ENCODE measurements at places on chromosomes 16 and 17.

DNA sequence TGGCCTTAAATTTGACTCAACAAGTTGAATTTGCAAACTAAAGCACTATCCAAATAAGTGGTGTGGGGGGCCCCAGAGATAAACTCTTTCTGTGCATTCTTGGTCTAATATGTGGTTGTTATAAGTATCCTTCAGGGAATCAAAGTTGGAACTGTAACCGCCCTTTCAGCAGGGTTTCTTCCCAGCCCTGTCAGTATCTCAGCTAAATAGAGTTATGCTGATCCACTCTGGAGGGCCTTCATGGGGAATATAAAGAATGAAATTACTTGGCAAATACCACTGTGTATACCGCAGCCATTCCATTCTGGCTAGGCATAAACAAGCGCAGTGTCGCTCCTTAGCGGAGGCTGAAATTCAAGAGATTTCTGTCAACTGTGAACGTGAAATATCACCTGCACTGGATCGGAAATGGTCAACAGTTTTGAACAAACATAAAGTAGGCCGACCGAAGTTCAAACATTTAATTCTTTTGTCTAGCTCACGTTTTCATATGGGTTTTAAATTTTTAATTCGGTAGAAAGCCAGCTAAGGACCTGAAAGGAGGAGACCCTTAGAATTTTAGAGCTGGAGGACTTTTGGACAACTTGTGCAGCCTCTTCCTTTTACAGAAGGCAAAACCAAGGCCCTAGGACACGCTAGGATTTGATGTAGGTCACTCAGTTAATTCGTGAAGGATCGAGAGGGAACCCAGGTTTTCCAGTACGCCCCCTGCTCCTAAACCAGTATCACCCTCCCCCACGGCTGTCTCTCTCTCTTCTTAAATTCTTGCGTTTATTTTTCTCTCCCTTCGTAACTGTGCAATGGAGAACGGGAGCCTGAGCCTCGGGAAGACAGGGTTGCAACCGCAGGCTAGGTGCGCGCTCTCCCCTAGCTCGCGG, 74.7 kb downstream of the CHD9 start:
- DNase-seq, result no peak

DNA sequence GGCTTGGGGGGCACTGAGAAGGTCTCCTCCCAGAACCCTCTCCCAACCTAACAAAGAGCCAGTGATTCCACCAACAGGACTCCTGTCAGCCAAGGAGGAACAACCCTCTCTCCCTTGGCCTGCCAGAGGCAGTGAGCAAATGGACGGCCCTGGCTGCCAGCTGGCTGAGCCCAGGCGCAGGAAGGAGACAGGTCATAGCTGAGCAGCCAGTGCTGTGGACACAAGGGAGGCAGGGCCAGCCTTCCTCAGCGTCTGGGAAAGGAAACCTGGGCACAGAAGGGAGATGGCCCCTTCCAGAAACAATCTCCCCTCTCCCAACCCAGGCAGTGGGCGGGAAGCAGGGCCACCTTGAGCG, 2.1 kb downstream of the MPO start:
- DNase-seq, result no peak

- DNase-seq, result no peak
These were observed 3.2 kb downstream of the SHBG start for GRCh38 chr17:7633093-7633492.

DNA sequence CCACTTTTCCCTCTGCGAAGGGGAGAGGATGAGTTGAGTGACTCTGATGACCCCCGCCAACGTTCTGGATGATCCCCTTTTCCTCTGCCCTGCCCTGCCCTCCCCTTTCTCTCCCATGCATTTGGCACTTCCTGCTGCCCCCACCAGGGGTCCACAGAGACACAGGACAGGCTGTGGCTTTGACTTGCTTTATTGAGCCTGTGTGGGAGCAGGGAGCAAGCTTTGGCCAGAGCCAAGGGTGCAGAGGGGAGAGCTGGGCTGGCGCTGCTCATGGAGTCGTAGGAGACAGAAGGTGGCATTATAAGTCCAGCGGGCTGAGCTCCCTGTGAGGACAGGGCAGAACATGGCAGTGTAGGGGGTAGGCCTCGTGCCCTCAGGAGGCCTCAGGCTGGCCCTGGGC, 1.6 kb downstream of the PPY start:
- DNase-seq, result no peak

DNA sequence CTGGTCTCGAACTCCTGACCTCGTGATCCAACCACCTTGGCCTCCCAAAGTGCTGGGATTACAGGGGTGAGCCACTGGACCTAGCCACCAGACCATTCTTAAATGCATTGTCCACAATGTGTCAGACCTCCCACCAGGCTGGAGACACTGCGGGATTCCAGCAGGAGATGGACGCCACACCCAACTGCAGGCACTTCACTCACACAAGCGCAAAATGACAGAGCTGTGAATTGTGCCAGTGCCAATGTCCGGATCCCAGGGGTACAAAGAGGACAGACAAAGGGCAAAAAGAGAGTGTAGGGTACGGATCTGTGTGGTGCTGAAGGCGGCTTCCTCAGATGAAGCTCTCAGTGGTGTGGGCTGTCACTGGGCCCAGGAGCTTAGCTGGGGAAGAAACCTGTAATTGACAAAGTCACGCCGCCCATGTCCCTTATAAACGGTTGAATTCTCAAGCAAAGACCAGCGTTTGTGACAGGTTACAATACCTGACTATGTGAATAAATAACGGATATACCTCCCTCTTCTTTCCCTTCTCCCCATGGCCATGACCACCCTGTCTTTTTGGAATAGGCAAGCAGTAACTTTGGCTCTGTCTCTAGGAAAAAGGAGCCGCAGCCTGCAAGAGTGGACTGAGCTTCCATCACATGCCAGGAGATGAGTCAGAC, 40.0 kb downstream of the HS3ST3A1 start:
- DNase-seq, result no peak

- DNase-seq, result no peak
These were observed 14.6 kb downstream of the RND2 start for GRCh38 chr17:43039646-43040045.

GRCh38 chr16:4574919-4575705, 19.0 kb downstream of the C16orf96 start:
- DNase-seq, result no peak

DNA sequence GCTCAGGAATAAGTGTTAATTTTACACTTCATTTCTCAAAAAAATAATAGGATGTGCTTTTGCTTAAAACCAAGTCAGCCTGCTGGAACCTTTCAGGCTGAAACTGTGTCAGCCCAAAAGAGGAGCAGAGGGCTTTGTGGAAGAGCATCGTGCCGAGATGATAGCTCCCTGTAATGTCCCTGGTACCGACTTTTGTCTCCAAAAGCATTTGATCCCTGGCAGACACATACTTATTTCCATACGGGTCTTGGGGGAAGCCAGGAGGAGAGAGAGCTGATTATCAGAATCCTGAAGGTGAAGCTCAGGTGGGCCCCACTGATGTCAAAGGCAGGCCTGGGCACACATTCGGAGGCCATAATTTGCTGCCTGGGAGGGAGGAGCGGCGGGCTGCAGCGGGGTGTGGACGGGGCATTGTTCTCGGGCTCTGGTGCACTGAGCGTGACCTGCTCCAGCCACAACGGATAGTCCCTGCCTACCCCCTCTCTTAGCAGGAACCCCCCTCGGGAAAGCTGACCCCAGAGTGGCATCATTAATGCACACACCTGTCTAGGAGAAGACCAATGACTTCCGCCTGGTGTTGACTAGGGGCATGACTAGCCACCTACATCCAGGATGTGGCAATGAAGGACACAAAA, 155.9 kb downstream of the C16orf78 start:
- DNase-seq, result no peak

- DNase-seq, result no peak
These were observed 27.1 kb downstream of the CDK5RAP3 start for GRCh38 chr17:47998044-47998443.

DNA sequence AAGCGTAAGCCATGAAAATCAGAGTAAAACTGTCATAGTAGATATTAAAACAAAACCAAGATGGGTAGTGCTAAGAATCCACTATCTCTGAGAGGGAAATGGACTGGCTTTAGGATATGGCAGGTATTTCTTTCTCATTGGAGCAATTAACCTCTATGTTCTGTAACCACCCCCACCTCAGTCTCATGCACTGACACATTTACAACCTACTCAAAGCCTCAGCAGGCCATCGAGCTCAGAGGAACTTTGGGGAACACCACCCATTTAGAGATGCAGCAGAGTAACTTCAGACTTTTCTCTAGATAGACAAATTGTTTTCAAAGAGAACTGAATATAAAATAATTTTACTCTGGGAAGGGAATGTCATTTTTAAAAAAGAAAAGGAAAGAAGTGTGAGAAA, 615.8 kb upstream of the ZFHX3 start:
- DNase-seq, result no peak

DNA sequence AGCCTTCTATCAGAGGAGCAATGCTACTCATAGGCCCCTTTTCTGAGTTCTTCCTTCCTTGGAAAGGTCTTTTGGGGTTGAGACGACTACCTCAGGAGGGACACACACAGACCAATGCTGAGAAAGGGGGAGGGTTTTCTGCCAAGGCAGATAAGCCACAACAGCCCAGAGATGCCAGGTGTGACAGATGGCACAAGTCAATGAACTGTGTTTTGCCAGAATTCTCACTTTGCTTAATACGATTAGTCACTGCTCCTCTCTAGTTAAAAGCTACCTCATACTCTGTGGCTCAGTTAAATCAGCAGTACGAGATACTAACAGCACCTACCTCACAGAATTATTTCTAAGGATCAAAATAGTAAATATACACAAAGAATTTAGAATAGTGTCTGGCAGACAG, 8.0 kb downstream of the BRD7 start:
- no peak for DNase-seq

DNA sequence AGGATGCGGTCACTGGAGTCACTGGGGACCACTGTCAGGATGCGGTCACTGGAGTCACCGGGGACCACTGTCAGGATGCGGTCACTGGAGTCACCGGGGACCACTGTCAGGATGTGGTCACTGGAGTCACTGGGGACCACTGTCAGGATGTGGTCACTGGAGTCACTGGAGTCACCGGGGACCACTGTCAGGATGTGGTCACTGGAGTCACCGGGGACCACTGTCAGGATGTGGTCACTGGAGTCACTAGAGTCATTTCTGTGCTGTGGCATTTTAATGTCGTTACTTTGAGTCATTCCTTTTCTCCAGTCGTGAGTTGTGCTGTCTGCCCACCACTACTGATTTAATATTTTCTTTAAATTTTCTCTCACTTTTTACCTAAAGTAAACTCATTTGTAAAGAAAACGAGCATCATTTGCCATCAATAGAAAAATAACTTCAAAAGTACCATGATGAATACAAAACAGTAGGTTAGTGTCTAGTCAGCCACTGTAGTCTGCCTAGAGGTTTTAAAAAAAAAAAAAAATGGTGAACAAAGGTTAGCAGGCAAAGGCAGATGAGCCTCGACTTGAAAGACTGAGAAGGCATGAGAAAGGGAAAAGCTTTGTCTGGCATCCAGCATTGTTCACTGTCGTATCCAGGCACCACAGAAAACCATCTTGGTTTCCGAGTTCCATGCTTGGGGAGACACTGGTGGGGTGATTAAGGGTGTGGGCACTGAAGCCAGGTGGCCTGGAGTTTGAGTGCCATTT, 346.6 kb downstream of the SNX29 start:
- DNase-seq, result no peak

DNA sequence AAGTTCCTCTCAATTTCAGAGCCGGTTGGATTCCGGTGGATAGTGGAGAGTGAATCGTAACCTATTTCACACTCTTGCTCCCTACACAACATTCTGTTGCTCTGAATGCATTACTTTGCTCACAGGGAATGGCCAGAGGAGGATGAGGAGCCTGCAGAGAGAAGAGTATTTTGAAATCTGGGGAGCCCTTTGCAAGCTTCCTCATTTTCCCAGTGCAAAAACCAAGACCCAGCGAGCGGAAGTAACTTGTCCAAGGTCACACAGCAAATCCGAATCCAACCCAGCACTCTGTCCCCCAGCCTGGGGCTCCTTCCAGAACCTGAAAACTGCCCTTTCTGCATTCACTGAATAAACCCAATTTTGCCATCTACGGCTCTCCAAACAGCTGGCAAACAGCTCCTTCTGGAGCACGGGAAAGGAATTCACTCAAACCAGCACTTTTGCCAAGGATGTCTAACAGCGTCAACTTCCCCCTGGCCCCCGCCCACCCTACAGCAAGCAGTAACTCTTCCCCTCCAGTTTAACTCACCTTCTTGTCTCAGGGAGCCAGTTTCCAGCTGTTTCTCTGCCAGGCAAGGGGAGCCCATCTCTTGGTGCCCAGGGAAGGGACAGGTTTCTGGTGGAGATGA, 557 bp downstream of the KCNG4 start:
- no peak for DNase-seq

GRCh38 chr16:69663846-69664245, 62.5 kb downstream of the NQO1 start:
- DNase-seq, result no peak

DNA sequence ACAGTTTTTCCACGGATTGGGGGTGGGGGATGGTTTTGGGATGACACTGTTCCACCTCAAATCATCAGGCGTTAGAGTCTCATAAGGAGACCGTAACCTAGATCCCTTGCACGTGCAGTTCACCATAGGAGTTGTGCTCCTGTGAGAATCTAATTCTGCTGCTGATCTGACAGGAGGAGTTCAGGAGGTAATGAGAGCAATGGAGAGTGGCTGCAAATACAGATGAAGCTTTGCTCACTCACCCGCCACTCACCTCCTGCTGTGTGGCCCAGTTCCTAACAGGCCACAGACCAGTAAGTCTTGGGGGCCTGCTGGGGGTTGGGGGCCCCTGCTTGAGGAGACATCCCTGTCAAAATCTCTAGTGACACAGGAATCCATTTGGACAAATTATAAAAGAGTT, 29.8 kb downstream of the SLC39A11 start:
- no peak for DNase-seq

DNA sequence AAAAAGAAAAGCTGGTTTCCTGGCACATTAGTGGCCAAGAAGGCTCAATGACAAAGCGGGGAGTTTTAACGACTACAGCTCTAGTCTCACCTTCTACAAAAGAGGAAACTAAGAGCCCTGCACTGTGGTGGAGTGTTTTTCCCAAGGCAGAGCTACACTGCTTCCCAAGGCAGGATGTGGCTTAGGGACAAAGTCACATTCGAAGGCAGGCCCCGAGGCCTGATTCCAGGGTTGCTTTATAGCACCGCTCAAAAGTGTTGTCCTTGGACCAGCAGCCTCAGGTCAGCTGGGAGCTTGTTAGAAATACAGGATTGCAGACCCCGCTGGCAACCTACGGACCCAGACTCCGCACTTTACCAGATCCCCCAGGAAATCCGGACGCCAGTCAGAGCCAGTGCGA, 23.8 kb downstream of the TMEM92 start:
- no peak for DNase-seq

DNA sequence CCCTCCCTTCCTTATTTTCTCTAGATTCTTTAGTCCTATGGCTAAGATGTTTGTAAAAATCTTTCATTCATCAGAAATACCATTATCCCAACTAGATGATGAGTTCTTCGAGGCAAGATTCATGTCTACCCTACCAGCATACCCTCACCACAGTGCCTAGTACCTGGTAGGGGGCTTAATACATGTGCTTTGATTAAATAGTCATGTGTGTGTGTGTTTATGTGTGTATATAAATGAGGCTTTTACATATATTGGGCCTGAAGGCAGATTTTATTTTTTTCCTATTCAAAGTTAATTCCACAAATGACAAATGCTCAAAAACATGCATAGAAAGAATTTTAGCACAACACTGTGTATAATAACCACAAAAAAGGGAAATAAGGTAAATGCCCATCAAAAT, 193.0 kb upstream of the IRX3 start:
- DNase-seq, result no peak

GRCh38 chr16:86888231-86889053, 310.1 kb downstream of the FOXL1 start:
- no peak for DNase-seq

- no peak for DNase-seq
These were observed 13.8 kb upstream of the ABCC3 start for GRCh38 chr17:50620858-50621257.

Data from nucleus accumbens (tissue), 56 donors.